ENCODE measurements at places on chromosomes 2 and 18. TPM values are rescaled to one million over a fixed set of nuclear protein-coding genes. Genes with fewer than 3 reads are reported as not detected.

The ZC3H8 gene
- total RNA-seq, result 11.3 TPM

The FAM161A gene
- 8.4 TPM for total RNA-seq

The SCN2A gene
- not detected for total RNA-seq

GRCh38 chr2:189830510-189830909, 46.3 kb downstream of the PMS1 start:
- no peak overlapping the region for H3K27ac ChIP-seq
- H3K4me1 ChIP-seq, result no peaks in the 10 kb centered on the region
- DNase-seq, result no peak
- H3K4me3 ChIP-seq, result no peak overlapping the region
- H3K27me3 ChIP-seq, result no peaks in the 10 kb centered on the region
- H3K36me3 ChIP-seq, result 0 out of 2 replicates have a peak, but pooled peaks cover 4% of the 10 kb centered on the region

DNA sequence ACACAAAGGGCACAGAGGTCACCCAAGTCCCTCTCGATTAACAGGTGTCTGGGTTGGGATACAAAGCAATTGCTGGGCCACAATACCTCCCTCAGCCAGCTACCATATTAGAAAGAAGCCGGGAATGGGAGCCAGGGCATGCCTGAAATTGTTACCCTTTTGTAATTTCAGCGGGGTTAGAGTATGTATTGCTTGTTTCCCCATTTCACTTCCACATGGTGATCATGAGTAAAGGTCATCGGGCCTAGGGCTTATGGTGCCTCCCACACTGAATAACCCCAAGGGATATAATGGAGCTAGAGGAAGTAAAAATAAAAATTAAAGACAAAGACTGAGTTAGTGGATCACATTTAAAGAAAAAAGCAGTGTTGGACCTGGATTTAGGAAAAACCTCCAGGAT, 437.2 kb upstream of the KLHL29 start:
- peaks cover 5% of the 10 kb centered on the region for H3K27me3 ChIP-seq
- H3K36me3 ChIP-seq, result no peaks in the 10 kb centered on the region
- H3K27ac ChIP-seq, result no peak overlapping the region
- H3K4me3 ChIP-seq, result no peak overlapping the region

GRCh38 chr2:6630209-6630608, 235.5 kb downstream of the CMPK2 start:
- H3K27ac ChIP-seq, result no peak overlapping the region
- no peaks in the 10 kb centered on the region for H3K4me1 ChIP-seq
- H3K36me3 ChIP-seq, result no peaks in the 10 kb centered on the region
- peaks cover 13% of the 10 kb centered on the region for H3K27me3 ChIP-seq
- no peak overlapping the region for H3K4me3 ChIP-seq

DNA sequence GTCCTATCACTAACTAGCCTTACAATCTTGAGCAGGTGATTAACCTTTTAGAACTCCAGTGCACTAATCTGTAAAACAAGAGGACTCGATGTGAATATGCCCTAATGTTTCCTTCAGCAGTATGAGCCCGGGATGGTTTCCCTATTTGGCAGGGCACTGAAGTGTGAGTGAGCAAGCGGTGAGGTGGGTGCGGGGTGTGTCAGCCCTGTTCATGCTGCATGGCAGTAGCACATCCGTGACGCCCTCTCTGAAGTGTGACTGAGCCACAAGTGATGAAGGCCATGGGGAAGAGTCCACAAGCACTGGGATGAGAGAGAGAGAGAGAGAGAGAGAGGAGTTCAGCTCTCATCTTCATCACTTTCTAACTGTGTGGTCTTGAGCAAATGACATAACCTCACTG, 168.7 kb downstream of the SETBP1 start:
- H3K36me3 ChIP-seq, result no peaks in the 10 kb centered on the region
- no peak overlapping the region for H3K4me3 ChIP-seq
- H3K27me3 ChIP-seq, result no peaks in the 10 kb centered on the region
- H3K27ac ChIP-seq, result no peak overlapping the region
- no peaks in the 10 kb centered on the region for H3K4me1 ChIP-seq
- DNase-seq, result no peak

DNA sequence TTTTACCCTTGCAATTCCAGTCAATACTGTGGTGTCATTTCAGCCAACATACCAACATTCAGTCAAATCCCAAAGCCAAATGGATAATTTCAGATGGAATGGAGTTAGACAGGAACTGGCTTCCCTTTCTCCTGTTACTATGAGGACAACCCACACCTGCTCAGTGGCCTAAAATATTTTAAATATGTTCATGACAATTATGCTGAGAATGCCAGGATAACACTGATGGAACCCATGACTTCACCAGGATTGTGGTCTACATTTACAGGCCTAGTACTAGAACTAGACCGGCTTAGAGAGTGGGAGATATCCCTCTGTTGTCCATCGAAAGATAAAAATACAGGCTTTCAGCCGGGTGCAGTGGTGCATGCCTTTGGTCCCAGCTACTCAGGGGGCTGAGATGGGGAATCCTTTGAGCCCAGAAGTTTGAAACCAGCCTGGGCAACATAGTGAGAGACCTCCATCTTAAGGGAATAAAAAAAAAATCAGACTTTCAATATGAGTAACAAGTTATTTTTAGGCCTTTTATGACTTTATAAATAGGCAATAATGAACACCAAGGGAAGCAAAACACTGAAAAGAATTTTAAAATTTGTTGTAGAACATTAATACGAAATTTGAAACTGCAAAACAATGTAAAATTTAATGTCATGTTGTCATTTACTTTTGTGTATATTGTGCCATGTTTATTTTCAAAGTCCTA, 14.2 kb downstream of the GPATCH11 start:
- no peaks in the 10 kb centered on the region for H3K27me3 ChIP-seq
- H3K4me3 ChIP-seq, result no peak overlapping the region
- H3K27ac ChIP-seq, result no peak overlapping the region
- peaks cover 4% of the 10 kb centered on the region for H3K4me1 ChIP-seq

GRCh38 chr18:46073474-46074331, 1.6 kb upstream of the PSTPIP2 start:
- DNase-seq, result peak; percentile 31
- H3K4me1 ChIP-seq, result 0 out of 2 replicates have a peak, but pooled peaks cover 3% of the 10 kb centered on the region
- no peaks in the 10 kb centered on the region for H3K36me3 ChIP-seq
- H3K27ac ChIP-seq, result no peak overlapping the region

- no peaks in the 10 kb centered on the region for H3K4me1 ChIP-seq
- H3K36me3 ChIP-seq, result no peaks in the 10 kb centered on the region
- H3K27me3 ChIP-seq, result no peaks in the 10 kb centered on the region
- no peak overlapping the region for H3K4me3 ChIP-seq
- no peak overlapping the region for H3K27ac ChIP-seq
These were observed 316.0 kb downstream of the TXNL1 start for GRCh38 chr18:56322406-56322805.

GRCh38 chr18:49112031-49112430, 161.3 kb upstream of the SMAD7 start:
- no peak overlapping the region for H3K27ac ChIP-seq
- no peaks in the 10 kb centered on the region for H3K27me3 ChIP-seq
- no peak overlapping the region for H3K4me3 ChIP-seq
- 0 out of 2 replicates have a peak, but pooled peaks cover 9% of the 10 kb centered on the region for H3K36me3 ChIP-seq
- H3K4me1 ChIP-seq, result peaks cover 11% of the 10 kb centered on the region

- no peaks in the 10 kb centered on the region for H3K27me3 ChIP-seq
- H3K27ac ChIP-seq, result peak within 1 kb of the TSS; percentile 60
- H3K4me3 ChIP-seq, result peak within 1 kb of the TSS; percentile 74
- H3K4me1 ChIP-seq, result peaks cover 33% of the 10 kb centered on the region
- no peak for DNase-seq
These were observed at the start of gene VPS54 for GRCh38 chr2:64019083-64019974. VPS54 (minus strand) TSS chr2:64019428; CDS start chr2:63983999, 35,429 bp downstream.

GRCh38 chr2:130884503-130884902, 47.8 kb downstream of the ARHGEF4 start:
- H3K4me3 ChIP-seq, result no peak overlapping the region
- H3K4me1 ChIP-seq, result peaks cover 19% of the 10 kb centered on the region
- no peak for DNase-seq

- DNase-seq, result no peak
- H3K4me1 ChIP-seq, result no peaks in the 10 kb centered on the region
- no peak overlapping the region for H3K4me3 ChIP-seq
- H3K27me3 ChIP-seq, result no peaks in the 10 kb centered on the region
- H3K27ac ChIP-seq, result no peak overlapping the region
- no peaks in the 10 kb centered on the region for H3K36me3 ChIP-seq
These were observed 799.7 kb upstream of the ACVR2A start for GRCh38 chr2:147045113-147045512.

DNA sequence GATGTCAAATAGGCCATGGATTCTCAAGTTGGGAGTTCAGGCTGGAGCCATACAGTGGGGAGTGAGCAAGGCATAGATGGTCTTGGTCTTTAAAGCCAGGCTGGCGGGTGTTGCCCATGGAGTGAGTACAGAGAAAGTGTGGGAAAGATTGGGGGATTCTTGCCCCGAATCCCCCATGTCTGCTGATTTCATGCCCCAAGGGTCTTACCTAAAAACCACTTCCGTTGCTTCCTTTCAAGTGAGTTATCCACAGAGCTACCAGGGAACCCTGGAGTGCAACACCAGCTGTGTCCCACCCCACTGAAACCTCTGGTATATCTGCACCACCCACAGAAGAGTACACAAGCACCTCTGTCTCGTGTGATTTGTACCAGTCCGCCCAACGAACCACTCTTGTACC, 31.4 kb downstream of the FHOD3 start:
- no peak overlapping the region for H3K4me3 ChIP-seq
- H3K4me1 ChIP-seq, result no peaks in the 10 kb centered on the region
- H3K27me3 ChIP-seq, result no peaks in the 10 kb centered on the region
- no peak for DNase-seq
- no peak overlapping the region for H3K27ac ChIP-seq
- H3K36me3 ChIP-seq, result no peaks in the 10 kb centered on the region

Data from PC-9 (cell line).